ENCODE measurements at places on chromosomes 5 and 9.

- no peak for DNase-seq
Measured at GRCh38 chr5:139068494-139069151, 129.5 kb downstream of the SIL1 start.

- DNase-seq: no peak
Measured at GRCh38 chr5:57211039-57211438, 37.2 kb downstream of the GPBP1 start.

DNA sequence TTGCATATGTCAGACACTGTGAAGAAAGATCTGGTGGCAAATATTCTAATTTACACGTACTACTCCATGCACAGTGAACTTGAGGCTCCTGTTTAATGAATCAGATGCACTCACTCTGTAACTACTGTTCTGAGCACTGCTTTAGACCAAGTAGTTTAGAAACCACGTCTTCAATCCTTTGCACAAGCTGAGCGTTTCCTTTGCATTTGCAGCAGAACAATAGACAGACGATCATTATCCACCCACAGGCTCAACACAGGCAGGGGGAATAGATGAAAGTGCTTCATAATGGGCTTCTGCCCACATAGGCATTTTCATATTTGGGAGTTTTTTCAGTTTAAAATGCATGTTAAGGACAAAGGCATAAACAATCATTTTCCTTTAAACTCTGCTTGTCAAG is 423.3 kb upstream of the ADAMTS16 start:
- DNase-seq: no peak

GRCh38 chr5:62922191-62922590 is 343.6 kb downstream of the LRRC70 start:
- no peak for DNase-seq

GRCh38 chr9:136532799-136533774 is 12.8 kb downstream of the NOTCH1 start:
- DNase-seq: no peak

GRCh38 chr9:136740069-136740468 is 2.7 kb downstream of the LCN10 start:
- DNase-seq: no peak

DNA sequence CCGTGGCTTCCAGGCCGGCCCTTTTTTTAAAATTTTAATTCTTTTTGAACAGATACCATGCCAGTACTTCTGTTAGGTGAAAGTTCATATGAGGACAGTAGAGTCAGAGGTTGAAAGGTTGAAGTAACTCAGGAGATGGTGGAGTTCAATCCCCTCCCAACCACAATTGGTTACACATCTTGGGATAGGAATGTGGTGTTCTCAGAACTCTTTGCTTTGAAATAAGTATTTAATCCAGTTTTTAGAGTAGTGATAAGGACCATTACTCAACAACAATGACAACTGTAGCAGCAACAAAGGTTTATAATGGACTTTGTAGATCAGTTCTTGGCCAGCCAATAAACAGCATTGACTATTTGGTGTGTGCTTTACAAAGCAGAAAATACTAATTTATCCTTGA is 116.0 kb downstream of the ARHGAP26 start:
- no peak for DNase-seq

DNA sequence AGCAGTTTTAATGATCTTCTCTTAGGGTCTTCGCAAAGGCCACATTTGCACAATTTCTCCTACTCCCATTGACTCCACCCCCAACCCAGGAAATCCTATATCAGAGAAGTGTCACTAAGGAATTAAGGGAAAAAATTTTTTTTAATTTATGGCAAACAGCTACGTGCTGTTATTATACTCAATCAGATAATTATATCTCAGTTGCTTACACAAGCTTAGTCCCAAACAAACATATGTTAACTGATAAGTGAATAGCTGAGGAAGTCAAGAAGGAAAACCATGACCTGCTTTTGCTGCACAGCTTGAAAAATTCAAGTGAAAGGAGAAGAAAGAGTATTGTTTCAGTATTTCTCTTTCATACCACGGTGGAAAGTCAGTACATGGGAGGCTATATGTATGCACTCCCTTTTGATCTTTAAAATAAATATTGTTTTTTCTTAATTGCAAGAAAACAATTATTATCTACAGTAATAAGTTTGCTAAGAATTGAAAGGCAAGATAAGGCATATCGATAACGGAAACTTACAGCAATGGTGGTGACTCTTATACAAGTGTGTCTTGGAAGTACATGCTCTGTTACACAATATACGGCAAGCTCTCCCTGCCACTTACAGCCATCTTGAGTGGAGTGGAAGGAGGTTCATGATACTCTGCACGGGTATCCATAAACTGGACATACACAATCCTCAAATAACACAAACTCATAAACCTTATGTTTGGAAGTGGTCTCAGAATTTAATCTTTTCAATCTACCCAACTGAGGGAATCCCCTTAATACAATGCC is 167.9 kb upstream of the FREM1 start:
- no peak for DNase-seq

DNA sequence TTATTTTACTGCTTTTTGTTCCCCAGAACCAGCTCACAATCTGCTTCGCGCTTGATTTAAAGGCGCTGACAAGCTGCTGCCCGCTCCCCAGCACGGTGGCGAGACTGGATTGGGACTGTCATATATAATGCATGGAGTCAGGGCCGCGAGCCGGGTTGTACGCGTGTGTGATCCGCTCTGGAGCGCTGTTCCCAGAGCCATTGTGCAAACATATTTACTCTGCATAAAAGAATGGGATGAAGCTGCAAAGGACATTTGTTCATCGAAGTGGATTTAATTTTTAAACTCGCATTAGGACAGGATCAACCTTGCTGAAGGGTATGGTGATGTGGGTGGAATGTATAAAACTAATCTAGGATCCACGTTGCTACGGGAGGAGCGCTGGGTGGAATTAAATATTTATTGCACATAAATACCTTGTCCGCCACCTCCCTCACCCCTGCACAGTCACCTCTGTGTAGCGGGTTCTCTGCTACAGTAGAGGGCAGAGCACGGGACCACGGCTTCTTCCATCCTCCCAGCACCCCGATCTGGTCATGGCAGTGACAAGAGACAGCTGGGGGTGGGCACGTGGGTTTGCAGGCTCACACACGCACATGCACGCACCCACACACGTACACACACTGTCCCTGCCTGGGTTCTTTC is 18.1 kb upstream of the FCN1 start:
- no peak for DNase-seq

DNA sequence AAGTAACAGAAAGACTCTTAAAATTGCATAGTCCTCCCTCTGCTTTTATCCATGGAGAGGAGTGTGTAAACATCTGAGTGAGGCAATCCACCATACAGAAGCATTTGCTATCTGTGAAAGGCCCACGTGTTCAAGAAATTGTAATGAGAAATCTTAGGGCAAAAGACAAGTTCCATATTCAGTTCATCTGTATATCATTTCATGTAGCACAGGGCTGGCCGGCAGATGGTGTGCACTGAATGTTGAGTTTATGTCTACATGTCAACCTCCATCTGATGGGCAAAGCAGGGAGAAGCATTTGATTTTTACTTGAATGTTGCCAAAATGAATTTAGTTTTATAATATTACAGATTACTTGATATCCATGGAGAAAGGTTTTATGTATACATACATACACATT is 179.5 kb upstream of the RAD23B start:
- DNase-seq: no peak

DNA sequence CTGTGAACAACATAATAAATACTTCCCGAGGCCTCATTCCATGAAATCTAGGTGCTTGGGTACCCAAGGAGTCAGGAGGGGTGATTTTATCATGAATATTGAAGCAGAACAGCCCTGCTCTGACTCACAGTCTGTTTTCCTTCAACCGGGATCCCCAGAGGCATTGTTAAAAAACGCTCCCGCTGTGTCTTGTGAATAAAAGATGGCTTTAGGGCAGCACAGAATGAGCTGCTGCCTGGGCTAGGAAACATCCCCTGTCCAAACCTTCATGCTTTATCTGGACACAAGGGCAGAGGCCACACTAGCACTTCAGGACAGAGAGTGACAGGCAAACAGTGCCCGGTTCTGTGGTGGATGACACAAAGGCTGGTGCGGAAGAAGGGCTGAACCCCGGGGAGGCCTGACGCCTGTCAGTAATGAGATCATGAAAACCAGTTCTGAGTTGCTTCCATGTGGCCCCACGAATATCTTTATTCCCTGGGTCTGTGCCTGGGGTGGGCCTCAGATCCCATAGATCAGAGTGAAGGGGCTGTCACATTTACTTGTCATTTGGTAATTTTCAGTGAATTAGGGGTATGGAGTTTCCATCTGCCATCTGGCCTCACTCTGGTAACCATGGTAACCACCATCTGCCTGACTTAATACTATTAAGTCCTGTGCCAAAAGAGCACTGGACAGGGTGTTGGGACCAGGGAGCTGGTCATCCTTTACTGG is 2.6 kb downstream of the IGFBPL1 start:
- DNase-seq: no peak

DNA sequence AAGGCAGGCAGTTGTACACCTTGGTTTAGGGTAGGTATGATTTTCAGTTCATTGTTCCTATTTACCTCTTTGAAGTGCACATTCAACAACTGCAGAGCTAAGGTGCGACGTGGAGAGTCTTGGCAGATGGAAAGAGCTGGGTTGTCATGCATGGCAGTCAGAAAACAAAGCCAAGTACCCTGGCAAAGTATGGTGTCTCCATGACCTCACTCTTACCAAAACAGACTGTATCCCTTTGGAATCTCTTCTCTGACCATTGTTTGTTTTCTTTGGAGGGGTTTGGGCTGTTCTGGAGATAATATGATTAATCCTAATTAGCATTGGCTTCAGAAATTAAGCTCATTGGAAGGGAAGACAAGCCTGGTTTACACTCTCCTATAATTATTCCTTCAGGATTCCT is 665.7 kb downstream of the DNAH5 start:
- no peak for DNase-seq

DNA sequence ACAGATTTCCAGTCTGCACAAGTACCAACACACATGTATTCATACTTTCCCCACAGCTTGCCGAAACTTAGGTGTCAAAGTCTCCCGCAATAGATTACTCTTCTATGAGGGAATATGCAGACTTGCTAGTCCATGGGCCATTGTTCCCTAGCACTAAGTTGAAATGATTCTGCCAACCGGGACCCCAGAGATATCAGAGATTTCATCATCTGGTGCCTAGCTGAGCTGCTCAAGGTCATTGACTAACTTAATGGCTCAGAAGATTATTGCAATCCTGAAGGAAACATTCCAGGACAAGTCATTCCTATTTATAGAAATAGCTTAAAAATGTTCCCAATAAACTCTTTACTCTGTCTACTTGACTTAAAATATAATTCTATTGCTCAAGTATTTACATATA is 202.6 kb downstream of the PIK3R1 start:
- DNase-seq: no peak

GRCh38 chr9:79255651-79256260 is 316.0 kb upstream of the TLE4 start:
- DNase-seq: no peak

DNA sequence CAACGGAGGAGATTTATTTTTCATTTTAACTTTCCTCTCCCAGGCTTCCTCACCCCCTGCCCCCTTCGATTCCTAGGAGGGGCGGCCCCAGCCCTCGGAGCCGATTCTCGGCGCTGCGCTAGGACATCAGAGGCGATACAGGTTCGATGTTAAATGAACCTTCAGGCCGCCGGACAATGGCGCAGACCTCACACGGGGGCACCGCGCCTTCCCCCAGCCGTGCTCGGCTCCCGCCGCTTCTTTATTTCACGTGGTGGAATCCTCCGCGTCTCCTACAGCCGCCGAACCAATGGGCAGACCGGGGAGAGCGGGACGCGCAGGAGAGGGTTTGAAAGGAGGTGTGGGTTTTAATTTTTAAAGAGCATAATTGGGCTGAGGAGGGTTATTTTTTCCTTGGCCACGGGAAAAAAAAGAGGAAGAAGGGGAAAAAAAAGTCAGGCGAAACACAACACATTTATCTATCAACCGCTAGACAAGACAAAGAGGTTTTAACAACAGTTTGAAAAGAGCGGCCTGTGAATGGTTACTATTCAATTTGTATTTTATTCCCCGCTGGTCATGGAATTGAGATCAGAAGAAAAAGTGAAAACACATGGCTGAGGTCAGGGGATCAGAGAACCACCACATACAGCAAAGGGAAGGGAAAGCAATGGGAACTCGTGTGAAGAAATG is 126.8 kb downstream of the TMEM174 start:
- no peak for DNase-seq

GRCh38 chr5:121384359-121384758 is 467.3 kb upstream of the FTMT start:
- no peak for DNase-seq

GRCh38 chr9:36892279-36892678 is 141.8 kb downstream of the PAX5 start:
- DNase-seq: no peak

- DNase-seq: no peak
Measured at GRCh38 chr5:141597394-141597793, 21.4 kb downstream of the DIAPH1 start.

- DNase-seq: no peak
Measured at GRCh38 chr9:117718701-117719100, 14.5 kb downstream of the TLR4 start.

GRCh38 chr9:16869131-16869881 is 1.2 kb downstream of the BNC2 start:
- no peak for DNase-seq

DNA sequence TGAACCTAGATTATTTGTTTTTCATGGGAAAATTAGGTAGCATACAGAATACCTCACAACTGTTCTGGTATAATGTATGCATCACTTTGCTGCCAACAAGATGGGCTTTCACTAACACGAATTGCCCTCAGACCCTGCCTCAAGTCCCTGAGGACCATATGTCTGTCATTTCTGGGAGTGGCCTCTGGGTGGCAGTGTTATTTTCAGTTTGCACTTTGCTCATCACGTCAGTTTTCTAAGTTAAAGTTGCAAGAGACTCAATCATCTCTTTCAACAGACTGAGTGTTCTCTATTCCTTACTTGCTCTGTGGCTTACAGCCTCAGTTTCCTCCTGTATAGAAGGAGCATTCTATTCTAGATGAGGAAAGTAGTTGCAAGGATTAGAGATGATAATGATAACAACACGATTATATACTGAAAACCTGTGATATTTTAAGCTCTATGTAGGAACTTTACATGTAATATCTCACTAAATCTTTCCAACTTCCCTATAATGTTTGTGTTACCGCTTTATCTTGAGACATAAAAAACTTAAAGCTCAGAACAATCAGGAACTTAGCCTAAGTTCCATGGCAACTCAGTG is 55.7 kb downstream of the TSSK1B start:
- DNase-seq: peak; percentile 4

- no peak for DNase-seq
Measured at GRCh38 chr5:35832762-35833161, 23.9 kb upstream of the IL7R start.

DNA sequence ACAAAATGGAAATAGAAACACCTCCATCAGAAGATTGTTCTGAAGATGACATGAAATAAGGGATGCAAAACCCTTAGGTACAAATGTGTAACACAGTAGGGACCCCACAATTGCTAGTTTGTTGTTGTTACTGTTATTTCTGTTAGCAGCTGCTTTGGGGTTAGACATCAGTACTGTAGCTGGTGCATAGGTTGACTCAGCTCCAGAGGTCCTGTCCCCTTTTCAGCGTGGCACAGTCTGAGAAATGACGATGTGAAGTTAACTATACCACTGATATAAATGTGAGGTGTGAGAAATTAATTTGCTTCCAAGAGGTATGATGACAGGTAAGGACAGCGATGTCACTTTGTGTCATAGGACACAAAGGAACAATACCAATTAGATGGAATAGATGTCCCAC is 384.6 kb upstream of the KLF4 start:
- no peak for DNase-seq

- no peak for DNase-seq
Measured at GRCh38 chr9:104746285-104746684, 1.2 kb upstream of the NIPSNAP3A start.

- no peak for DNase-seq
Measured at GRCh38 chr9:130962418-130963316, 23.6 kb upstream of the FIBCD1 start.
